ENCODE measurements at places on chromosomes 2 and 18.

- H3K4me3 ChIP-seq, result no peak overlapping the region
- H3K4me1 ChIP-seq, result peaks cover 6% of the 10 kb centered on the region
- no peaks in the 10 kb centered on the region for H3K36me3 ChIP-seq
- no peak for DNase-seq
These were observed 570.9 kb downstream of the PIK3C3 start for GRCh38 chr18:42525905-42526304.

DNA sequence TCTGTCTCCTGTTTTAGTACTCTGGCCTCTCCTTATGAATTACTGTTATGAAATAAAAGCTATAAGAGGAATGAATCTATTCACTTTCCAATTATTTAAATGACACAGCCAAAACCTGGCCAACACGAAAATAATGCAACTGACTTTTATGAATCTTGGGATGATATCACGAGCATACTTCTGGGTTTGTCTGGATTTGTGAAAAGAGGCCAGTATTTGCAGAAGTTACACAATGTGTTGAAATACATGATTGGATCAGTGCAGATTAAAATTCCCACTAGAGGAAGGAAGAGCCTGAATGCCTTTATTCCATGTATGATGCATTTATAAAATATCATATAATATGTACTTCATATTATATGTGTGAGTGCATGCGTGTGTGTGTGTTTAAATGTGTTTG lies 418.2 kb downstream of the GRB14 start:
- no peak for DNase-seq
- H3K27me3 ChIP-seq, result no peaks in the 10 kb centered on the region
- H3K4me1 ChIP-seq, result peaks cover 4% of the 10 kb centered on the region
- no peak overlapping the region for H3K4me3 ChIP-seq
- no peak overlapping the region for H3K27ac ChIP-seq

DNA sequence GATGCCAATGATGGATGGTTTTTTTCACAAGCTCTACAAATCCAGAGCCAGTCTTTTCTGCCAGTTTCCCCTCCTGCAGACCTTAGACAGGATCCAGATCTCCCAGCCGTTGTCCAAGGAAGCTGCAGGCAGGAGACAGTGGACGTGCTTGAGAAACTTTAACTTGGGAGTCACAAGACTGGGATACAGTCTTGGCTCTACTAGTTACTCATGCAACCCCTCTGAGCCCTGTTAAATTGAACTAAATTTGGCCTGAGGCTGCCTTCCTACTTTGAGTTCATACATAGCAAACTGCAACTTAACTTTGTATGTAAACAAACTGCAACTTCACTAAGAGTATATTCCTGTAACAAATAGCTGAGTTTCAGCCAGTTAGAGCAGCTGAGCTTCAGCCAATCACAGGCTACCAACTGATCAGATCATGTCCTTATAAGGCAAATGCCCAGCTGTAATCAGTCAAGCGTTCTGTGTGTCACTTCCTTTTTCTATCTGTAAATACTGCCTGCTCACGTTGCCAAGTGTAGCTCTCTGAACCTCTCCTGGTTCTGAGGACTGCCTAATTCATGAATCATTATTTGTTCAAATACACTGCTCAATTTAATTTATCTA lies 140.9 kb downstream of the CAPN13 start:
- no peaks in the 10 kb centered on the region for H3K27me3 ChIP-seq
- no peaks in the 10 kb centered on the region for H3K36me3 ChIP-seq
- H3K27ac ChIP-seq, result peak overlapping the region; percentile 68
- no peaks in the 10 kb centered on the region for H3K4me1 ChIP-seq

DNA sequence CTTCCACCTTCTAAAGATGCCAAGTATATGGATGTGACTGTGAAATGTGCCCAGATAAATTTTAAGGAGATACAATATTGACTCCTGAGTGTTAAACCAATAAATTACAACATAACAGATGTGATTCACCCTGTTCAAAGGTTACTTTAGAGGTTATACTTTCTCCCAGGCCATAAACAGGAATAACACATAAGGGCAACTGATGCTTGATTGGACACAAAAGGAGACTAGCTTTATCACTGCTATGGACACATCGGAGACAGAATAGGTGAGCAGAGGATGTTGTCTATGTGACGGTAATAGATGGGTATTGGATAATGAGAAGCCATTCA lies 31.9 kb upstream of the SLC25A52 start:
- no peak for DNase-seq
- H3K4me1 ChIP-seq, result no peaks in the 10 kb centered on the region
- H3K27me3 ChIP-seq, result no peaks in the 10 kb centered on the region
- H3K27ac ChIP-seq, result no peak overlapping the region

DNA sequence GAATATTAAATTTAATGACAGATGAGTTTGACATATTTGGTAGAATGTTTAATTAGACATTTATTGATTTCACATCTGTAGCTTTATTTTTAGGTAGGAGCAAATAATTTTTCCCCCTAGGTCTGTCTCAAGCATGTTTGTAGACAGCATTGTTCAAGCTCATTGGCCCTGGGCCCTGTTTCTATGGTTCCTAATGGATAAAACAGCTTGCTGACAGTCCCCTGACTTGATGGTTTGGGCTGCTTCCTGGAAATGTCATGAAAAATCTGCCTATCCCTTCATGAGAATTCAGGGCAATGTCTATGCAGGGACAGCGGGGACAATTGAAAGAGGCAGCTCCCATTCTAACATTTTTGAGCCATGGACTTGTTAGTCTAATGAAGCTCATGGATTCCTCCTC lies 14.6 kb upstream of the MEP1B start:
- no peaks in the 10 kb centered on the region for H3K27me3 ChIP-seq
- H3K27ac ChIP-seq, result no peak overlapping the region
- no peaks in the 10 kb centered on the region for H3K36me3 ChIP-seq
- H3K4me1 ChIP-seq, result no peaks in the 10 kb centered on the region
- no peak overlapping the region for H3K4me3 ChIP-seq

- H3K27me3 ChIP-seq, result no peaks in the 10 kb centered on the region
- H3K4me1 ChIP-seq, result no peaks in the 10 kb centered on the region
- H3K4me3 ChIP-seq, result no peak overlapping the region
- DNase-seq, result no peak
- H3K27ac ChIP-seq, result no peak overlapping the region
These were observed 68.0 kb downstream of the TBR1 start for GRCh38 chr2:161484061-161484460.
